ENCODE measurements at places on chromosomes 3 and 15.

DNA sequence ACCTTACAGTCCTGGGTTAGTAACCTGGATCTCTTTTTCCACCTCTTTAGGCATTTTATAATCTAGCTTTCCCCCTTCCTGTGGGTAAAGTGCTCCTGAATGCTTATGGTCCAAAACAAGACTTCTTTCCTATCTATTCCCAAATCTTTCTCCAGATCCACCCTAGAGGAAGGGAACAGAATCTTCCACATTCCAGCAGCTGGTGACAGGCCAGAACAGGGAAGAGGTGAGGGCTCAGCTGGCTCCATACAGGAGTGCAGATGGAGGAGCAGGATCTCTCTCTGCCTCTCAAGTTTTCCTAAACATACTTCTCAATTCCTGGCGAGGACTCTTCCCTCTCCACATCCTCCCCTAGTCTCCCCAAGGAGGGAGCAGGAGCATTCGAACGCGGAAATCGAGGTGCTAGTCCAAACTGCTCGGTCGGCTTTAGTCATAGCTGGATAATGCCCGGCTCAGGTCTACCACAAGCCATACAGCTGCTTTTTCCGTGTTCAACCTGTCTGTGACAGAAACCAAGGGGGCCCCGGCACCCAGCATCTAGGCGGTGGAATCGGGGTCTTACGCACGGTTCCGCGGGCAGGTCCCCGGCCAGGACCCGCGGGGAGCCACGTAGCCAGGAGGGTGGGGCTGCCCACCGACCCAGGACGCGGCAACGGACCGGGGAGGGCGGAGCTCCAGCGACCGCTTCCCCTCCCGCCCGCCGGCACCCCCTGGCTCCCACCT is 4.0 kb downstream of the RASSF1 start:
- DNase-seq, result no peak

GRCh38 chr15:80266113-80266512 is 14.1 kb upstream of the CTXND1 start:
- no peak for DNase-seq

DNA sequence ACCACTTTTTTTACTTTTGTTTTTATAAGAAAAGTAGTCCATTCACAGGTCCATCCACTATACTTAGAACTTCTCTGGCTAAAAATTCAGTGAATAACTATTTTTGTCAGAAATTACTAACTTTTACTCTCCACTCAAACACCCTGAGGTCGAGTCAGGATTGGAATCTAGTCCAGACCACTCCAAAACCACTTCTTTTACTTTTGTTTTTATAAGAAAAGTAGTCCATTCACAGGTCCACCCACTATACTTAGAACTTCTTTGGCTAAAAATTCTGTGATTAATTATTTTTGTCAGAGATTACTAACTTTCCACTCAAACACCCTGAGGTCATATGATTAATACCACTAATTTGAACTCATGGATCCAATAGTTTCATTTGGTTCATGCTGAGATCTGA is 239.4 kb downstream of the RORA start:
- no peak for DNase-seq

- no peak for DNase-seq
Observed at GRCh38 chr3:134699721-134700120, 48.9 kb upstream of the KY start.

DNA sequence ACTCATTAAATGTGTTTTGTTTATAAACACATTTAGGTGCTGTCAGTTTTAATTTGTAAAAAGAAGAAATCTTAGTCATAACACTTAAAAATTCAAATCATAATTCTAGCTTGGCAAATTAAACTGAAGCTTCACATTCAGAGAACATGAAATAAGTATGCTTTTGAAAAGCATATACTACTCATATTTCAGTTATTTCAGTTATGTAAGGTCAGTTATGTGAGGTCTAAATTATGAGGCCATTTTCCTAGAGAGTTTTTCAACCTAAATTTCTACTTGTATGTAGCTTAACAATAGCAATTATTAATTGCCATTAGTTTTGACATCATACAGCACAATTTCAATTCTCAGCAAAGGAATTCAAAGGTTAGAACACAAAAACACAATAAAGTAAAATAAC is 465.0 kb downstream of the PLOD2 start:
- no peak for DNase-seq

GRCh38 chr15:96974761-96975160 is 644.3 kb downstream of the NR2F2 start:
- DNase-seq, result no peak

DNA sequence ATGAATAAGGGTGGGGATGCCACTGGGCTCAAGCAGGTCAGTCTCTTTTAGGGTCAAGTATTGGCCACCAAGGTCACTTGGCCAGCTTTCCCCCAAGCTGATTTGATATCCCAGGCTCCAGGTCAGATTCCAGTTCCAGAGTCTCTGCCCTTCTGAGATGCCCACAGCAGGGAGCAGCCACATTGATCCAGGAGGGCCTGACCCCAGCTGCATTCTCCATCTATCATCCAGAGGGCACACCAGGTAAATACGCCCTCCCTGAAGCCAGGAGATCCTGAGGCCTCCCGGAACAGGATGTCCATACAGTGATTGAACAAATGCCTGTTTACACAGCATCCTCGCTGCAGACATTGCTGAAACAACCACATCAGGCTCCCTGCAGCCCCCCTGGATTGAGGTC is 264.6 kb upstream of the TLE3 start:
- DNase-seq, result no peak

- DNase-seq, result peak; percentile 96
Observed at GRCh38 chr3:182364723-182365650, 428.3 kb upstream of the ATP11B start.

GRCh38 chr3:8387571-8387970 is 114.1 kb upstream of the LMCD1 start:
- DNase-seq, result no peak

DNA sequence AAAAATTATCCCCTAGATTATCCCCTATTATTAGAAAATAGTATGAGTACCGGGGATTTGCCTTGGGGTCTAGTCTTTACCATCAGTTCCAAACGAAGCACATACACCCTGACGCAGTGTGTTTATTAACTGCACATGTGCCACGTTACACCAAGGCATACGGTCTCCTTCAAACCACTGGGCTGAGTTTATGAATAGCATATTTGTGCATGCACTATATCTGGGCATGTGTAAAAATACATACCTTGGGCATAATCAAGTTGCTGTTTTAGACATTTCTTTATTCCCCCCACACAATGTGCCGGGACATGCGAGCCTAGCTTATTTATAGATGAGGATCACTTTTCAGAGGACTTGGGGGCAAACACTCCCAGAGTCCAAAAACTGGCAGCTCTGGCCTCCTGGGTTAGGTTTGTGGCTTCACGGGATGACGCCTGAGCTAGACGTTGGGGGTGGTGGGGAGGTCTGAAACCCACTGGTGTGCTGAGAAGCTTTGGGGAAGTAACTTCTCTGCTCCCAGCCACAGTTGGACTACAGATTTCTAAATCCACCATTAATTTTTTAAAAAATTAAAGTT is 16.2 kb downstream of the IGDCC4 start:
- DNase-seq, result no peak

- DNase-seq, result no peak
Observed at GRCh38 chr3:63470745-63471144, 181.7 kb upstream of the SNTN start.

DNA sequence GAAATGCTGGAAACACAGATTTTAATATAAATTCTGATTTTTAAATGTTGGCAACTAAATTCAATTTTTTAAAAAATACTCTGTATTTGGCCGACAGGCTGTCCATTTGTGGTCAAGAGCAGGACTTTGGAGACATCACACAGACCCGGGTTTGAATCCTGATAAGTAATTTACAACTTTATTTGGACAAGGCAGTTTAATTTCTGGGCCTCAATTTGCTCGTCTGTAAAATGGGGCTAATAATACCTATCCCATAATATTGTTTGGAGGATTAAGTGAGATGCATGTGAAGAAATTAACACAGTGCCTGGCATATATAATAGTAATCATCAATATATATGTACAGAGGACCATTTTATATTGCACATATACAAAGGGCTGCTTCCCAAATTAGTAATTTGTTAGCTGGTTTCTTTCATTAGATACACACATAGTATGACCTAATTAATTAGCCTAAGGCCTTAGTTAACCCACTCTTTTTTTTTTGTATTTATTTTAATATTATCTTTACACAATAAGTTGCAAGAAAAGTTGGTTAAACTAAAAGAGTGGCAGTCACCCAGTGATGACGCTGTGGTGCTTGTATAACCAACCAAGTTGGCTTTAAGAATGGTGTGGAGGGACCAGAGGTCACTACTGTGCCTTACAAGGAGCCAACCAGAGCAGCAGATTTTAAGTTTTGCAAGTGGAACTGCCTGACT is 665 bp downstream of the PIGB start:
- DNase-seq, result no peak

GRCh38 chr15:63041974-63042876 is at the start of gene TPM1:
TSS of gene TPM1 (plus strand) at chr15:63042747. CDS start at chr15:63042830, 83 bp downstream.
- no peak for DNase-seq

DNA sequence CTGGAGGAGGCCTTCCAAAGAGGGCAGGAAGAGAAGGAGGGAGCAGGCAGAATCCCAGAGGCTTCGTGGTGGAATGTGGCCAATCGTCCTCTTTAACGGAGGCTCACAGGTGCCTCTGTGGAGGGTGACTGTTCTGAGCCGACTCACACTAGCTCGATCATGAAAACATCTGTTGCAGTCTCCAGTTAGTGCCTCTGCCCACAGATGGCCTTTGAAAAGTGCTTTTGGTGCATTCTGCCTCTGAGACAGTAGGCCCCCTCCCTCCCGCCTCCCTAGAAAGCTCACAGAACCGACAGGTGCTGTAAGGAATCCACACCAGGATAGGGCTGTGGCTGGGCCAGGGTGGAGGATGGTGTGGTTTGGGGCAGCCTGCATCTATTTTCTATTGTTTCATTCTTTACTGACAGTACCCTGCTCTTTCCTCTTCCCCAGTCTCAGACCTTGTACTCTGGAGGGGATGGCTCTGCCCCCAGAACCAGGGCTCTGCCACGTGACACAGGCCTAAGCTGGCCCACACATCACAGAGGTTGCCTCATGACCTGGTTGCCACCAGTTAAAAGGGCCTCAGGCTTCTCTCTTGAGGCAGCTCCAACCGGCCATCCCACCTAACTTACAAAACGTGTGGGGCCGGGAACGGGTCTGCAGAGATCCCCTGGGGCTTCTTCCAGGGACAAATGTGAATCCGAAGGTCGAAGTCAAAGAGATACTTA is 27.2 kb upstream of the PIGZ start:
- DNase-seq, result no peak

- DNase-seq, result no peak
Observed at GRCh38 chr15:78088773-78089080, 3.6 kb upstream of the SH2D7 start.

DNA sequence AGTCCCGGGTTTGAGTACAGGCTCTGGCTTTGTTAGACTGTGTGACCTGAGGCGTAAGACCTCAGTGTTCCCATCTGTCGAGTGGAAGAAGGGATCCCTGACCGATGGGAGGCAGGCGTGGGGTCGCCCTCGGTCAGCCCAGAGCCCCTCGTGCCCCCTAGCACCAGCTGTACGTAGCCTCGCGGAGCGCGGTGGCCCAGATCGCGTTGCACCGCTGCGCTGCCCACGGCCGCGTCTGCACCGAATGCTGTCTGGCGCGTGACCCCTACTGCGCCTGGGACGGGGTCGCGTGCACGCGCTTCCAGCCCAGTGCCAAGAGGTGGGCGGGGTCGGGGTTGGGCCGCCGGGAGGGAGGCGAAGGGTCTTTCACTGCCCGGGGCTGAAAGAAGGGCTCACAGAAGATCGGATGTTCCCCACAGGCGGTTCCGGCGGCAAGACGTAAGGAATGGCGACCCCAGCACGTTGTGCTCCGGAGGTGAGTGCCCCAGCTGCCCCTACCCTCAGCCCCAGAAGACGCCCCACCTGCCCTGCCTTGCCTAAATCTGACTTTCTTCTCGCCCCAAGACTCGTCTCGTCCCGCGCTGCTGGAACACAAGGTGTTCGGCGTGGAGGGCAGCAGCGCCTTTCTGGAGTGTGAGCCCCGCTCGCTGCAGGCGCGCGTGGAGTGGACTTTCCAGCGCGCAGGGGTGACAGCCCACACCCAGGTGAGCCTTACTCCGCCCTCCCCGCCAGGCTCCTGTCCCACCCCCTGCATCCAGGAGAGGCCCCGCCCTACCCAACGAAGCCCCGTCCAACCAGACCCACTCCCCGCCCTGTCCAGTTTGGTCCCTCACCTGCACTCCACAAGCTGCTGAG is 3.5 kb upstream of the LSMEM2 start:
- DNase-seq, result no peak

GRCh38 chr3:141434255-141434654 is 52.6 kb upstream of the RASA2 start:
- DNase-seq, result no peak

DNA sequence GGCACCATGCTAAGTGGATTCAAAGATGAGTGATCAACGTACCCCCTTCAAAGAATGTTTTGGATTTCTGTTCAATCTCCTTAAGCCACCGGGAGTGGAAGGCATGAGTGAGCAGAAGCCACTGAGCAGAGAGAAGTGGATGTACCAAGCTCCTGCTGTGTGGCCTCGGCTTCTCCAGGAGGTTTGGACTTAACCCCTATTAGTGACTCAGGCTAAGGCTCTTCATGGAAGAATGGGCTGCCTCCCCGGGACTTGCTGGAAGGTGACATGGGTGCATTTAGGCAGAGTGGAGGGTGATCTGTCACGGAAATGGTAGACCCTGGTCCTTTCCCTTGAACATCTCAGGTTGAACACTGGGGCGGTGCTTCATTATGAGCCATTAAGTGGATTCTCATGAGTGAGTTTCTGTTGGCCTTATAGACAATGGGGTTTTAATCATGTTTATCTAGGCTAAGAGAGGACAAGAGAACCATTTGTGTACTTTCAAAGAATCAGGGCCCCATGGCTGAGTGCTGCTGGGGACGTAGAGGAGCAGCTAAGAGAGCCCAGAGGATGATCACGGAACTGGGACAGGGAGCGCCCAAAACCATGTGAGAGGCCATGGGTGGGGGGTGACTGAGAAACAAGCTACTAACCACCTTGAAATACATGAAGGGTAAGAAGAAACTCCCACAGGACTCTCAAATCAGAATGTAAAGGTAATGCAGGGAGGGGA is 62.2 kb downstream of the HES1 start:
- DNase-seq, result no peak

DNA sequence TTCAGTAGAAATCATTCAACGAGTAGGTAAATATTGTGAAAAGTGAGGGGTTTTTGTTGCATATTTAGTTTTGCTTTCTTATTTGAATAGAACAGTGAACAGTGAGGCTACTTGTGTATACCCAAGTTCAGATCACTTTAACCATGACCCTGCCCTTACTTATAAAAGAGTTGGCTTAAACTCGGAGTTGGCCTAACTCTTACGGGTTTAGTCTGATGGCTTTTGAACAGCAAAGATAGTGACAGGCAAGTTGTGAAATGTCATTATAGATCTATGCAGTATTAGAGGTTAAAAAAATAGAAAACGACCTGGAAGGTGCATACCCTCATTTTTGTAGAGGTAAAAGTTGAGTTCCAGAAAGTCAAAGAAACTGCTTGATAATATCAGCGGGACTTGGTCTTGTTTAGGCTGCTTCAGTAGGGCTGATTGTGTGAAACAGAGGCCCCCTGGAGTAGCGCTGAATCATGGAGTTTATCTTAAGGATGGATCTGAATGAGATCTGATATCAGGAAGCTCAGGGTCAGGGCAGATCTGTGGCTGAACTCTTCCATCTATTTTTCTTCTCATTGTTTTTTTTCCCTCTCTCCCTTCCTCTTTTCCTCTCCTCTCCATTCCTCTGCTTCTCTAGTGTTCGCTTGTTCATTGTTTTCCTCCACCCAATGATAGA is 359.8 kb downstream of the LPP start:
- no peak for DNase-seq

- DNase-seq, result no peak
Observed at GRCh38 chr15:72732516-72732915, 46.5 kb downstream of the BBS4 start.

- no peak for DNase-seq
Observed at GRCh38 chr3:74824366-74824765, 209.9 kb upstream of the CNTN3 start.

Measured in NCI-H1417 treated with DMSO at 0.1 percent for 48 hours (cell line).